ENCODE measurements at places on chromosomes 5 and 9.

DNA sequence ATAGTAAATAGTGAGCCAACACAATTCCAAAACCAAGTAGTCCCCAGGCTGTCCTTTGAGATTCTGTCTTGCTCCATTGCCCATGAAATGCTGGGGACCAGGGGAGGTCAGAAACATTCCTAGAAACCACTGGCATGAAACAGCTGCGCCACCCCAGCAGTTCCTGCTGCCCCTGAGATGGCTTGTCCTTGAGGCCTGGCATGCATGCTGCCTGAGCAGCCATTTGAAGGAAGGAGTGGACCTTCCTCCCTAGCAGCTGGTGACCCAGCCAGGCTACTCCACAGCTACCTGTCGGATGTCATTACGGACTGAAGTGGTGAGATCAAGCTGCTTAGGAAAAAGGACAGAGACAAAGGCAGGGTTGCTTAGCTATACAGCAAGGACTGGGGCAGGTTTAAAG lies 260.6 kb downstream of the DENND1A start:
- no peak for DNase-seq

DNA sequence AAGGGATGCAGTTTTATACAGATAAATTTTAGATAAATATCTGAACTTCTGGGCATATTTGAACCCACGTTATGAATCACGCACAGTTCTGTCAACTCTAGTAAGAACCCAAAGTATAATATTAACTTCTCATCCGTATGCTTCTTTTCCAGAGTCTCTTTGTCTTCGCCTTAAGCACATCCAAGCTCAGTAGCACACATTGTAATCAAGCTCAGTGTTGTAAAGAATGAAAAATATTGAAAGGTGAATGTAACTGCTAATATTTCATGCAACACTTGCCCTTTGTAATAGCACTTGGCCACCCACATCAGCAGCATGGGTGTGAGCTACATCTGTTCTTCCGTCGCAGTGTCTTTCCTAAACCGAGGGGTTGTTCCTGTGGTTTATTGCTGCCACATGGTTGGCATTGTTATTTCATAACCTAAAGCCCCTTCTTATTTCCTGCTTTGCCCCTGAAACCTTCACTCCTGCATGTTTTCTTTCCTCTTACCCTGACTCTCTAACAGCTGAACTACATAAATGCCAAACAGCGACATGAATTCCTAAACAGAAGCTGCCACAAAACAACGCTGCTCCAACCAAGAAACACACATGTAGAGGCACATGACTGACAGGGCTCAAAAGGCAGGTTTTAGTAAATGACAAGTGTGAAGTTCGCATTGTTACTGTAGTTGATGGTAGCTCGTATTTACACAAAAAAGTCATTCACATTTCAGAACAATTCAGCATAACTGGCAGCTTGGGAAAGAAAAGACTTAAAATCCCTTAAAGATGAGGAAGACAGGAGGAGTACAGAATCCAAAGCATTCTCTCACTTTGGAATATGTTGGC lies 190.1 kb upstream of the MEF2C start:
- no peak for DNase-seq

GRCh38 chr9:101087426-101087825 lies 58.9 kb downstream of the PLPPR1 start:
- no peak for DNase-seq

- DNase-seq = no peak
These were observed 7.0 kb downstream of the TGFBI start for GRCh38 chr5:136035837-136036236.

DNA sequence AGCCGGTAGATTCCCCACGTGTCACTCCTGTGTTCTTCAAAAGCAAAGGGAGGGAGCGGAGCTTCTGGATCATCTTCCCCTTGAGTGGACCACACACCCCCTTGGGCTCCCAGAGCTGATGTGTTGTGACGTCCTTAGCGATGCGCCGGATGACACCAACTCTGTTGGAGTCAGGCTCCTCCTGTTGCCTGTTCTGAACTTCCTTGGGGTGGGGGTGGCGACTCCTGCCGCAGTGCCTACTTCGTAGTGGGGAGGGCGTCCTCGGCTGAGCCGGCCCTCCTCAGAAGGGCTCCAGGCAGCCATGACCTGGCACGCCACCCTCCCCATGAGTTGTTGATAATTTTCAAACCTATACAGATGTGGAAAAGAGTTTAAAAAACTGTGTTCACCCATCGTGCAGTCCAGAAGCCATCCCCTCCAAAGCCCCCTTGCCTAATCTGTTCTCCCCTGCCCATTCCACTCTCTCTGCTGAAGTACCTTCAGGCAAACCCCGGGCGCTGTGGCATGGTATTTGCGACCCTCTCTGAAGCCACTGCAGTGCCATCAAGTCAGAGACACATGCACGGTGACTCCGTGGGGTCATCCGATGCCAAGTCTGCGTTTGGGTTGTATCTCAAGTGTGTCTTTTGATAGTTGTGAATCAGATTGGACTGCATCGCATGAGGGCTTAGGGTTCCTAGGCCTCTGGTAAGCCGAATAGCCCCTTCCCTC lies 16.7 kb downstream of the EXOC3 start:
- DNase-seq = no peak

DNA sequence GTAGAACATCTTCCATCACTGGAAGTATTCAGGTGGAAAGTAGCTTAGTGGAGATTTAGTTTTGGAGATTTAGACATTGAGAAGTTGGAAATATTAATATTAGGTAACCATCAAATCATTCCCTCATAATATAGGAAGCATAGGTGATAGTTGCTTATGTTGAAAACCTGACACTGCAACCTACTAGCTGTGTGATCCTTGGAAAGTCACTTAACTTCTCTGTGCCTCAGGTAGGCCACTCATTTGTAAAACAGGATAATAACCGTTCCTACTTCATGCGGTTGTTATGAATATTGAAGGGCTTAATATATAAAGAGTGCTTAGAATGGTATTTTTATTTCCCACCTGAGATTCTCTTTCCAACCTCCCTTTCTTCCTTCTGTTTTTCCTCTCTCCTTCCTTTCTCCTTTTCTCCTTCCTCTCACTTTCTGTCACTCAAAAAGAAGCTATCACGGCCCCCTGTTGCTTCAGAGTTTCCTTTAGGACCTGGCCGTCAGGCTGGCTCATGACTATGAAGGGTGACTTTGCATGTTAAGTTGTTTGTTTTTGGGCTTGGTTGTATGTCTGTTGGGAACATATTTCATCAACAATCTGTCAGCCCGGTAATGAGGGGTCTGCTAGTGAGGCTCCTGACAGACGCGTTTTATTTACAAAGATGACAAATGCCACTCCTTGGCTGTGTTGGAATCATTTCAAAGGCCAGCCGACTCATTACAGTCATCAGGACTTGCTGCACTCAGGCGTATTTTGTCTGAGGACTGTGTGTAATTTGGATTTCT lies 31.0 kb downstream of the DOCK2 start:
- no peak for DNase-seq

- DNase-seq = no peak
These were observed 93.4 kb downstream of the MPDZ start for GRCh38 chr9:13186091-13186490.

GRCh38 chr5:168413062-168413461 lies 73.2 kb upstream of the RARS1 start:
- no peak for DNase-seq

GRCh38 chr9:38732885-38733284 lies 13.0 kb upstream of the FAM240B start:
- no peak for DNase-seq

- no peak for DNase-seq
These were observed at the start of gene NNT for GRCh38 chr5:43602461-43603343. Gene NNT, plus strand, starts transcription at chr5:43603180. Its CDS starts 6,016 bp downstream, at chr5:43609196.
